ENCODE measurements at places on chromosomes 2 and 18.

DNA sequence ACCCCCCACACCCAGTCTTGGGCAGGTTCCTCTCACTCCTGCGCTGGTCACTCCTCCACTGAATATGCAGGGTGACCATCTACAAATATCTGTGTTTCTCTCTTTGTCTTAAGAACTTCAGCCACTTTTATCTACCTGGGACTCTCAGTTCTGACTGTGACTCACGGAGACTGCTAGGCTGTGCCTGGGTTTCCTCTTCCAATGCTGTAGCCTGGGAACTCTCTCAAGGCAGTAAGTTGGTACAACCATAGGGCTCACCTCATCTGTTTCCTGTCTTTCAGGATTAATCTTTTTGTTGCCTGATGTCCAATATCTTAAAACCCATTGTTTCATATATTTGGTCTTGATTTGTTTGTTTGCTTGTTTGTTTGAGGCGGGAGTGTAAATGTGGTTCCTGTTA, 47.2 kb upstream of the ZNF396 start:
- DNase-seq, result no peak

DNA sequence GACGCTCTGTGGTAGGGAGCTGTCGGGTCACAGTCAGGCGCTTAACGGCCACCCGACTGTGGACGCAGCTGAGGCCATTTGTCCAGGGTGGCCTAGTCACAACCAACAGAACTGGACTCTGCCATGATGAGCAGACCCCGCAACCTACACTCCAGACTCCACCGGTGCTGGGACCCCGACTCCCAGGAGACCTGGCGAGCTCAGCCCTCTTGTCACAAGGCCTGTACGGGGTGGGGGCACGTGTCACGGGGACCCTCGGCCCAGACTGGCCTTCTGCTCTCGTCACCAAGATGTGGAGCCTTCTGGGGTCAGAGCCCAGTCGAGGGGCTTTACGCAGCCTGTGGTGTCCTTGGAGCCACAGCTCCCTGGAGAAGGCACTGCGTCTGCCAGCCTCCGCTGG, 22.5 kb downstream of the NFATC1 start:
- no peak for DNase-seq

DNA sequence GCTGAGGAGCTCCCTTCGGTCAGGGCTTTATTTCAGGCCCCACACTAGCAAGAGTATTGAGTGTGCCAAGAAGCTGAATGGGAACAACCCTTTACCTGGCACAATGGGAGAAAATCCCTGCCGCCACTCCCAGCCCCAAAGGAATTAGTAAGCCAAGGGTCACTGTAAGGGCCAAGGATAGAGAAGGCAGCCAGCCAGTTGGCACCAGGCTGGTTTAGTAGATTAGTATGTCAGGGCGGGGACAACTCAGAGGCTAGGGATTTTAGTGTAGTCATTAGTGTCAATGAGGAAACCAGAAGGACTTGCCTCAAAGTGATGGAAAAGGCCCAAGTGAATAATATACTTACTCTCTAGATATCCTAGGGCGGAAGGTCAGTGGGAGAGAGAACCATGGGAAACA, 34.9 kb upstream of the CYP26B1 start:
- DNase-seq, result no peak

DNA sequence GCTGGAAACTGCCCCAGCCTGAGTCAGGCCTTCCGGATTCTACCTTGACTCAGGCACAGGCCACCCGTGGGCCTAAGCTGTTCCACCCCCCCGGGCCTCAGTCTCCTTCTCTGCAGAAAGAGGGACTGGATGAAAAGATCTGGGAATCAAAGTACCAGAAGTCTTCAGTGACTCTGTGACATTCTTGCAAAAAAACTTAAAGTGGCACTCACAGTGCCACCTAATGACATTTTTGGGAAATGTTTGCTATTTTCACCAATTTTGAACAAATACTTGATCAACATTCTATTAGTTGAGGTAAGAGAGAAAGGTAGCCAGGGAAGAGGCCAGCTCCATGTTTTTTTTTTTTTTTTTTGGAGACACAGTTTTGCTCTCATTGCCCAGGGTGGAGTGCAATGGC, 48.3 kb upstream of the ACAA2 start:
- no peak for DNase-seq

- no peak for DNase-seq
Measured at GRCh38 chr2:135954020-135954601, 31.3 kb downstream of the DARS1 start.

- DNase-seq, result no peak
Measured at GRCh38 chr2:143779021-143779420, 649.8 kb downstream of the ARHGAP15 start.

DNA sequence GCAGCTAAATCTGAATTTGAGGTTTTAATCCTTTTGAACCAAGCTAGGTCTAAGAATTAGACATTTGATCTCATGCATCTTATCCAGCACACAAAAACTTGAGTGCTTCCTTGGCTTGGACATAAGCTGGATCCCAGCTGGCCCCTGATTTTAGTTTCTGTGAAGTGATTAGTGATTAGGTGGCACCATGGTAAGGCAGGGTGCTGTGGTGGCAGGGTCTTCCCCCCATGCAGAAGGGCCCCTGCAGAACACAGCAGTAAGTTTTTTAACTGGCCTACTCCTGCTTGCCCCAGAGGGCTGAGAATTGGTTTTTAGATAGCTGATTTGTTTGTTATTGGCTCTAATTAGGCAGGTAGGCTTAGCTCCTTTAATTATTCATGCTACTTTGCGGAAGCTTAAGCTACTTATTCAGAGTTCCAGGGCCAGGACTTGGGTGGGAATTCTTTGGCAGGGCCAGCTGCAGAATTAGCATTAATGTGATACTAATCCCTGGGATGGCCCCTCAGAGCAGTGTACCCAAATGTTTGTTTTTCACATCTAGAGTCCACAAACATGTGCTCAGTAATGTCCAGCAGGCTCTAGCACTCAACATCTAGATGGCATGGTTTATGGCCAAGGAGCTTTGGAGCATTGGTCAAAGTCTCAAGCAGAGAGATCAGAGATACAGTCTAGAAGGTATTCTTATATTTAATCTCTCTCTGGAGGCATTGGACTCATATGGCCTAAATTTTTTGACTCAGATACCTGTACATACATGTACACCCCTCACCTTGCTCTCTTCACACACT, 99.6 kb downstream of the FMNL2 start:
- DNase-seq, result no peak

DNA sequence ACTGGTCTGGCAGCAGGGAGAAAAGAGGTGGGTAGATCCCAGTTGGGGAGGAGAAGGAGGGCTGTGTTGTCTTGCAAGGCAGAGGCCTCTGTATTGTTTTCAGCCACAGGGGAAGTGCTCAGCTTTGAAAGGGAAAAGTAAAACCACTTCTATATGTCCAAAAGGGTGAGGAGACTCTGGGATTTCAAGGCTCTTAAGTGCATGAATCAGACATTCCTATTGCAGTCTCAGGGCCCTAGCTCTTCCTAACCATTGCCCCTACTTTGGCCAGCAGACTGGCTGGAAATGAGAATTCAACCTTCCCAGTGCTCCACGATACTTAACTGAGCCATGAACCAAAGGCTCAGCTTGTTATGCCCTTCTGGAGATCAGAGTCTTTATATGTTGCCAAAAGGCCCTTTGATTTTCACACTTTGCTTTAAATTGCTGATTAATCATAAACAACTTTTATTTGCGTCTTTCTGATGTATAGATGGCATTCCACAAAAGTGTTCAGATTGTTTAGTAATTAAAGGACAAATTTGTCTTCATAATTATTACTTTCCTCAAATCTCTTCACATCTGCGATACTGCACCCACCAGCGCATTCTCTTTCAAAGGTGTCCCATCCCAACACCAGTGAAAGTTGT, 313.8 kb upstream of the MMADHC start:
- no peak for DNase-seq

DNA sequence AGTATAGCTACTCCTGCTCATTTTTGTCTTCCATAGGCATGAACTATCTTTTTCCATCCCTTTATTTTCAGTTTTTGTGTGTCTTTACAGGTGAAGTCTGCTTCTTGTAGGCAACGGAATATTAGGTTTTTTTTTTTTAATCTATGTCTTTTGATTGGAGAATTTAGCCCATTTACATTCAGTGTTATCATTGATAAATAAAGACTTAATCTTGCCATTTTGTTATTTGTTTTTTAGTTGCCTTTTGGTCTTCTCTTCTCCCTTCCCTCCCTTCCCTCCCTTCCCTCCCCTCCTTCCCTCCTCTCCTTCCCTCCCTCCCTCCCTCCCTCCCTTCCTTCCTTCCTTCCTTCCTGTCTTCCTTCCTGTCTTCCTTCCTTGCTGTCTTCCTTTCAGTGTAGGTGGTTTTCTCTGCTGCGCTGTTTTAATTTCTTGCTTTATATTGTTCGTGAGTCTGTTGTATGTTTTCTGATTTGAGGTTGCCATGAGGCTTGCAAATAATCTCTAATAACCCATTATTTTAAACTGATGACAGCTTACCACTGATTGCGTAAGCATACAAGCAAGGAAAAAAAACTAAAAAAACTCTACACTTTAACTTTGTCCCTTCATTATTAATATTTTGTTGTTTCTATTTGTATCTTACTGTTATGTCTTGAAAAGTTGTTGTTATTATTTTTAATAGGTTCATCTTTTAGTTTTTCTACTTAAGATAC, 353.8 kb downstream of the PARD3B start:
- no peak for DNase-seq

DNA sequence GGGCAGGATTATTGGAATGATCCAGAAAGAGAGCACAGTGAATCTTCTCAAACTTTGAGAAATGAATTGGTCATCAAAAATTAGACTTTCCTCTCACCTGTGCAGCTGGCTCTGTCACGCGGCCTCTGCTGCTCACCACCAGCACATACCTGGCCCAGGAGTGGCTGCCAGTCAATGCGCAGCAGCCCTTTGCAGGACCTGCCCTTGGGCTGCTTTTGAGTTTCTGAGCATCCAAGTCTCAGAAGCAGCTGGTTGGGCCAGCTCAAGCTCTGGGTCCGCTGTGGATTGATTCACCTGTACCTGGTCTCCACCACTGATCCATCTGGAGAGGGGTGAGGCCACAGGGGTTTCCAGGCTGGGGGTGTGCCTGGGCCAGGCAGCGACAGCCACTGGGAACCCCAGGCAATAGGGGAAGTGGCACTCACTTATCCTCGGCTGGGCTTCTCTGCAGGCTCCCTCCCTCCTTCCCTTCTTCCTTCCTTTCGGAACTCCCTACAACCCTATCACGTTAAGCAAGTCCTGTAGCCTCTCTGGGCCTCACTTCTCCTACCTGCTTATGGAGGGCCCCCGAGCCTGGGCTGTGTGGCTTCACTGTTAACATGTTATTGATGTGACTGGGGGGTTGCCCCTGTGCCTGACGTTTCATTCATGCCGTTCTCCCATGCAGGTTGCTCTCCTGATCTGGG, 48.1 kb downstream of the SH3BP4 start:
- DNase-seq, result no peak

DNA sequence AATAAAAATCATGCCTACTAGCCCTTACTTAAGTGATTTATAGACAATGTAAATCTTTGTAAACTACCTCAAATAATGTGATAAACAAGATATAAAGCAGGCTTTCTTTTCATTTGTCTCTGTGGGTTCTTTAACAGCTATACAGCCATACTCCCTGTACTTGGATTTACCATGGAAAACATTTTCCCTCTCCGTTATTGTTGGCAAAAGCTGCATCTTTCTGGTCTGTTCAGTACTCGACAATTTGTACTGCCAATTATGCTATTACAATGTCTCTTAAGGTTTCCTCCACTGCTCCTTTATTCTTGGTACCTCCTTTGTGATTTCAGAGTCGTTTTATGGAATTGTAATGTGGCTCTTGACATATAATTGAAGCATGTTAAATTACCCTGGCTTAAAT, 426.3 kb upstream of the PKDCC start:
- DNase-seq, result no peak

- DNase-seq, result no peak
Measured at GRCh38 chr2:12314127-12314760, 402.5 kb upstream of the TRIB2 start.

DNA sequence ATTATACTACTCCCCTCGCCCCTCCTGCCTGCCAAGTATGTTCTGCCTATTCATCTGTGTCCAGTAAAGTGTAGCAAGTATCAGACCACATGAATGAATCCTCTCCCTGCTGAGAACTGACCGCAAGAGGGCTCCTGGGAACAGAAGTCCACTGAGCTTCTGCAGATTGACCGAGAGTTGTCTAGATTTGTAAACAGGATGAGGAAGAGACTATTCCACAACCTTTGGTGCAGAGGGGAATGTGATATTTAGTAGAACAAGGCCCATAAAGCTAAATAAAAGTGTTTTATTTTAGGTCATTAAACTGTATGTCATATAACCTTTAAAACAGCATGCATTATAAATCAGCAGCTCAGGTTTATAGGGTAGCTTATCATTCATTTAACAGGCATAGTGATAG, 377.0 kb downstream of the DCC start:
- DNase-seq, result peak; percentile 12

DNA sequence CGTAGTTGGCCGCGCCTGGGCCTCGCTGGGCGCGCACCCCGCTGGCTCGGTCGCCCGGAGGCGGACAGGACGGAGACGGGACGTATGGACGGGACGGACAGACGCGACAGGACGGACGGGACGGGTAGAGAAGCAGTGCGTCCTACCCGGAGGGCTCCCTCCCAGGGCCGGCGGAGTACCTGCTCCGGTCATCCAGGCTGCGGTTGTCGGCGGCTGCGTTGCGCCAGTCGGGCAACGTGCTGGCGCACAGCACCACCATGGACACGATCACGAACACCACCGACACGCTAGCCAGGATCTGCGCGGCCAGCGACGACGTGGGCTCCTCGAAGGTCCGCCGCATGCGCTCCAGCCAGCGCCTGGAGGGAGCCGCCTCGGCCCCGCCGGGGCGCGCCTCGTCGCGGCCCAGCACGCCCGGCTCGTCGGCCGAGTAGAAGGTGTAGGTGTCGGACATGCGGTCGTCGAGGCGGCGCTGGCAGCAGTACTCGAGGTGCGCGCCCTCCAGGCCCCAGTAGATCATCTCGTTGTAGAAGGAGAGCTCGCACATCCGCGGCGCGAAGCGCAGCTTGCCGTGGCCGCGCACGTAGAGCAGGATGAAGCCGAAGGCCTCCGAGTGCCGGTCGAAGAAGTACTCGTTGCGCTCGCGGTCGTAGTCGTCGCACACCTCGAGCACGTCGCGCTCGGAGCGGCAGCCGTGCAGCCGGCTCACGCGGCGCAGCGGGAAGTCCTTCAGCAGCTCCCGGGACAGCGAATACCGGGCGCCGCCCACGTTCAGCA, 903 bp downstream of the KCNG3 start:
- DNase-seq, result no peak

- DNase-seq, result no peak
Measured at GRCh38 chr2:151067658-151068369, 193.8 kb downstream of the RBM43 start.

DNA sequence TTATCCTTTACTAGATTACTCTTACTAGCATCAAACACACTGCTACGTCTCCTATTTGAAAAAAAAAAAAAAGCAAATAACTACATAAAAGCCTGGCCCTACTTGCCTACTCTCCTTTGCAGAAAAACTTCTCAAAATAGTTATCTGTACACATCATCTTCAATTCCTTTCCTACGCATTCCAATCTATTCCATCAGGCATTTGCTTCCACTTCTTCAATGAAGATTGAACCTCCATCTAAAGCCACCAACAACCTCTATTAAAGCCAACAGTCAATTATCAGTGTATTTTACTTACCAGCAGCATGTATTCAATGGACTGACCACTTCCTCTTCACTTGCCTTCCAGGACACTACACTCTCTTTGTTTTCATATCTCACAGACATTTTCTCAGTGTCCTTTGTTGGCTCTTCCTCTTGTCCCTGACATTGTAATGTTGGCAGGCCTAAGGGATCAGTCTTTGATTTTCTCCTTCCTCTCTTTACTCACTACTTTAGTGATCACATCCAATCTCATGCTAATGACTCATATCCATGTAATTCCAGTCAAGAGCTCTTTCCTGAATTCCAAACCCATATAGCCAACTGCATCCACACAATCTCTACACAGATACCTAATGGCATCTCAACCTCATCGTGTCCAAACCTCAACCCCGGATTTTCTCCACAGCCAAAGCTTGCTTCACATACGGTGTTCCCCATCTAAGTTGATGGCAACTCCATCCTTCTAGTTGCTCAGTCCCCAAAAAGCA, 131.3 kb downstream of the CCDC148 start:
- no peak for DNase-seq
